ENCODE measurements at places on chromosomes 4 and X.
A peak's percentile ranks its signal among the peaks of the same experiment; 100 is the strongest.

DNA sequence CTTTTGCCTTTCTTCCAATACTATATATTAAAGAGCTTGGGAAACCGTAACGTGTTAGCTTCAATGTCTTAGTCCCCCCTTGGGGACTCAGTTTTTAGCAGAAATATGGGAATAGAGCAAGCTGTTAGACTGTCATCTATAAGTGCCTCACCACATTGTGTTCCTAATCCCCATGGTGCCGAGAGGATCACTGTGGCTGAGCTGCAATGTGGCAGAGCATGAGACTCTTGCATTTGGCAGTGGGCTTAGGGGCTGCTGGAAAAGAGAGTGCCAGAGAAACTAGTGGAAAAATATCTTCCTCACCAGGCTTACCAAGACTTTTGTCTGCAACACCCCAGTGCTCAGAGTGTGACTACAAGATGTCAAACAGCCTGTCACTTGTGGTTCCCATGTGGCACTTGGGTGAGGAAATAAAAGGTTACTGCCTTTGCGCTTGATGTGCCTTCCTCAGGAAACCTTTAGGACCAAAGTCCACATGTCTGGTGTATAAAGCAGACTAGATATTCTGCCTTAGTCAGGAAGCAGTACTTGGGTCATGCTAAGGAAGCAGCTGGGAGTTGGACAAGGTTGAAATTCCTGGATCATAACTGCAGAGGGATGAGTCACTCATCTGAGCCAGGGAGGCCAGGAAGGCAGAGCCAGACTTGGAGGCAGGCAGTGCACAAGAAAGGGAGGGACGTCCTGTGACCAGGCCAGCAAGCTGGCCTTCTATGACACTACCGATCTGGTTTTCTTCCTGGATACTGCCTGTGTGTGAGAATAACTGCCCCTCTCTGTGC, 9.7 kb upstream of the MAGEA4 start:
- peak; percentile 77 for DNase-seq

DNA sequence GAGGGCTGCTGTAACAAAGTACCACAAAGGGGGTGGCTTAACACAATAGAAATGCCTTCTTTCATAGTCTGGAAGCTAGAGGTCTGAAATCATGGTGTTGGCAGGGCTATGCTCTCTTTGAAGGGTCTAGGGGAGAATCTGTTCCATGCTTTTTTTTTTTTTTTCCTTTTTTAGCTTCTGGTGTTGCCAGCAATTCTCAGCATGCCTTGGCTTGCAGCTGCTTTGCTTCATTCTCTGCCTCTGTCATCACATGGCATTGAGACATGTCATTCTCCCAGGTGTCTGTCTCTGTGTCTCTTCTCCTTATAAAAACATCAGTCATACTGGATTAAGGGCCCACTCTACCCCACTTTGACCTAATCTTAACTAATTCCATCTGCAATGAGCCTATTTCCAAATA, 78.6 kb upstream of the BOD1L1 start:
- no peak for DNase-seq

DNA sequence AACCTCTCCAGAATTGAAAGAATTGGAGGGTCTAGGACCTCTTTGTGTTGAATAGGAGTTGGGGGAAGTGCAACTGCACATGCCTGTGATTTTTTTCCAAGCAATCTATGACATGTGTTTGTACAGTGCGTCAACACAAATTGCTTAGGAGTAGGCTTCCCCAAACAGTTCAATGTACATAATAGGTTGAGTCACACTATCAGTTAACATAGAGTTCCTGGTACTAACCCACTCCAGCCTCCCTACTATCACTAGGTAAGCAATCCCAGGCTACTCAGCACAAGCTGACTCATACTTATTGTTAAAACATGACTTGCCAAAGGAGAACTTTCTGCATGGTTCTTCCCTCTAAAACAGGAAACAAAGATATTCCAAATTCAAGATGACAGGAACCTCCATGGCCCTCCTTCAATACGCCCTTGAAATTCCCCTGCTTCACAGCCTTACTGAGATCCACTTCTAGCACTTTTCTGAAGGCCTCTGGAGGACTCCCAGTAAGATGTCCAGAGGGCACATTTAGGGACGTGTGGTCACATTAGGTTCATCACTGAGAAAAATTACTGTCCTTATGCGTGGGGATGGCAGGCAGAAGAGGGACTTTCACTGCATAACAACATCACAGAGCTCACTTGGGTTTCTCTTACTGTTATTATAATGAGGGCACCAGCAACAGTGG, 8.4 kb upstream of the VSIG1 start:
- no peak for DNase-seq

DNA sequence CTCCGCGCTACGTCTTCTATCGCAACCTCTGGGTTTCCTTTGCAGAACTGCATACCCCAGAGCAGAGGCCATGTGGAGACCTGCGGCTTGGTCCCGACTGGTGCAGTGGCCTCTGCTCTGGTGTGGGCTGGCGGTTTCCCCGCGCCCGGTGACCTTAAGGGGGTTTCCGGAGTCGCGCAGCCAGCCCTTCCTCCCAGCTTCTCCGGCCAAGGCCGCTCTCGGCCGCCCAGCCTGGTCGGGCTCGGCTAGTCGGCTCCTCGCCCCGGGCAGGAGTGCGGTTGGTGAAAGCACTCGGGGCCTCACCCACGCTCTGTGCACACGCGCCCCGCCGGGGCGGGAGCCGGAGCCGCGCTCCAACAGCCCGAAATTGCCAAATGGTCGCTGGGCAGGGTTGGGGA, 84.9 kb downstream of the BCOR start:
- no peak for DNase-seq

DNA sequence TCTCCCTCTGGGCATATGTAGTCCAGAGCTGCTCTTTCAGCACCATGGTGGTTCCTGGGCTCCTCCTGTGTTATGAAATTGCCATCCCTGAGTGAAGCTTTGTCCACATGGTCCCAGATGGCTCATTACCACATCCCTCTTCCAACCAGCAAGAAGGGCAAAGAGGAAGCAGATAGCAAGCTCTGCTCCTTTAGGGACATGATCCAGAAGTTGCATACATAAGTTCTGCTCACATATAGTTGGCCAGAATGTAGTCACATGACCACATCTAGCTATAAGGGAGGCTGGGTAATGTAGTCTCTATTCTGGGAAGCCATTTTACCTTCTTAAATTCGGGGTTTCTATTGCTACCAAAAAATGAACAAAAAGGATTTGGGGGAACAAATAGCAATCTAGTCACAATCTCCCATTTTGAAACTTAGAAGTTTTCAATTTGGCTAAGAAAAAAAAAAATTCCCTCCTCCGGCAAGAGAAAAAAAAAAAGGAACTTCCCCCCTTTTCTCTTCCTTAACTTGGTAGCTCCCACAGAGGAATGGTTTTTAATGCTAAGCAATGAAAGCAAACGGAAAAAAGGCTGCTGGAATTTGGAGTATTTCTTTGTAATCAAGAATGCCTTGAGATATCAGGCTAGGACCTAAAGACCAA, 88.2 kb upstream of the USP9X start:
- peak; percentile 19 for DNase-seq

- DNase-seq: no peak
These were observed 179.5 kb downstream of the GABRB1 start for GRCh38 chr4:47210828-47211227.

- peak; percentile 40 for DNase-seq
These were observed 72.8 kb downstream of the SLC9A7 start for GRCh38 chrX:46686003-46686645.

DNA sequence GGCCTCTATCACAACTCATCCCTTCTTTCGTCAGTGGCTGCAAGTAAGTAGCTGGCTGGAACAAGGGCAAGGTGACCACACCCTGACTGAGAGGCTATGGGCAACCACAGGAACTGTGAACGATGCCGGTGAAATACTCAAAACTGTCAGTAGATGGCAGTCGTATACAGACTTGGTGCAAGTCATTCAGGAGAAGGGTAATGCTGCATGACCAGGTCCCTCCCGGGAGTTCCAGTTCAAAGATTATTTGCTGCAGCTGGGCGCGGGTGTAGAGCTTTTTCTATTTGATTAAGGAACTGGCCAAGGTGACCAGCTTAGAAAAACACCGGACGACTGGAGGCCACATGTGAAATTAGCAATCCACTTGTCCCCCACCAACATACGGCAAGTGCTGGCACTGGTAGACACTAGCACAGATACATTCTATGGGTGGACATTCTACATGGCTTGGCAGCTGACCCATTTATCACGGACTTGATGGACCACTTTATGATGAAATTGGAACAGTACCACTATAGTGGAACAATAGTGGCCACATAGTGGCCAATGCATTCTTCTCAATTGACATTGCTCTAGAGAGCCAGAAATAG, 726.6 kb downstream of the TRAM1L1 start:
- DNase-seq: peak; percentile 61

DNA sequence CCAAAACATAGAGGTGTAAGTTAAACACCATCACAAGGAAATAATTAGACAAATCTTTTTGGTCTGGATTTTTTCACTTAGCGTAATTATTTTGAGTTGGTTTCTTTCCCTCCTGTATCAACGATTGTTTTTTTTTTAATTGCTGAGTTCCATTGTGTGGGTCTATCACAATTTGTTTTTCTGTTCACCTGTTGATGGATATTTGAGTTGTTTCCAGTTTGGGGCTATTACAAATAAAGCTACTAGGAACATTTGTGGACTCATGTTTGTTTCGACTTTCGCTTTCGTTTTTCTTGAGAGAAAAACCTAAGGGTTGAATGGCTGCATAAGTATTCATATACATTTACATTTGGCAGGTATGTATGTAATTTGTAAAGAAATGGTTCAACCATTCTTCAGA, 20.4 kb upstream of the FBXW7 start:
- DNase-seq: no peak

GRCh38 chr4:137274404-137274803, 257.9 kb downstream of the PCDH18 start:
- no peak for DNase-seq

- no peak for DNase-seq
These were observed 196.9 kb upstream of the BANK1 start for GRCh38 chr4:101593666-101594065.

DNA sequence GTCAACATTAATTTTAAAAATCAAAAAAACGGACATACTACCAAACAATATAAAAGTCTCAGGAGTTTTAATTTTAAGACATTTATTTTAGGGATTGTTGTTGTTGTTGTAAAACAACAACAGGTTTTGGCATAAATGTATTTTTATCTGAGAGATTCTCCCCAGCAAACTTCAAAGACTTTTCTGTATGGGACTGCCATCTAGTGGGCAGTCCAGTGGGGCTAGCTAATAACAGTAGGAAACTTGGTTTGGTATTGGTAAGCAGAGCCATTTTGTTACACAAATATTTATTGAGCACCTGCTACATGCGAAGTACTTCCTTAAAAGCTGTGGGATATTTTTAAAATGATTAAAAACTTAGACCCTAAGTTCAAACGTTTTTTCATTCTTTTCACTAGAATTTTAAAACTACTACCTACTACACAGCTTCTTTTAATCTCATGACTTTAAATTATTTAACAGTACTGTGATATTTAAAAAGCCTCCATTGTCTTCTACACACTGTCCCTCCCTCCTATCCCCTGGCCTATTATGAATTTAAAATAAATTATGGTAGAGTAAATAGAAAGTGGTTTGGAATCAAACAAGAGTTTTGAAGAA, 1028.4 kb upstream of the INTU start:
- DNase-seq: peak; percentile 70

DNA sequence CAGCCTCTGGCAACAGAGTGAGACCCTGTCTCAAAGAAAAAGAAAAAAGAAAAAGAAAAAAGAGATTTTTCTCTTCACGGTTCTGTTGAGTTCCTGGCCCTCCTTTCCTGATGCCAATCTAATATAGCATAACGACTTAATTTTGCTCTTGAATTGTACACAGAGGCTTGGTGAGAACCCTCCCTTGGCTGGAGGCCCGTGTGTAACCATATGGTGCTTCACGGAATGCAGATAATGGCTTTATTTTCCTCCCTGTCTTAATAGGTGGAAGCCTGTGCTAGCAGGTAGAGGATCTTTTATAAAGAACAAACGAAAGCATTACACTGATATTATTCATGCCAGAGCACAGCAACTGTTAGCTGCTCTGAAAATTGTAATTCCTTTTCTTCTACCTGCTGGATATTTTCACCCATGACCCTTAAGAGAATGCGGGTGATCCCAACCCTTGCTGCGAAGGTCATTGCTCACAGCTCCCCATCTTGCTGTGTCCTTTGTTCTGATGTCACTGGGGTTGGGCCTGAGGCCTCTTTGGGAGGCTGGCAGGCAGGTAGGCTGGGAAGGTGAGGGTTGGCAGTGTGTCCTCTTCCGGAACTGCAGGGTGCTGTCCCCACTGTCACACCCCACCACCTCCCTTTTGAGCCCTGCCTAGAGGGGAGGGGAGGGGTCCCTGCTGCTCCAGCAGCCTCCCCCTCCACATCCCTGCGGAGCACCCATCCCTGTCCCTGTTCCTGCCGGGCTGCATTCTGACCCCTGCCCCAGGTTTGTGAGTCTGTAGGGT, 83.8 kb upstream of the STOX2 start:
- DNase-seq: no peak

- no peak for DNase-seq
These were observed 81.7 kb downstream of the EGF start for GRCh38 chr4:109994415-109994827.

GRCh38 chr4:138959097-138959815, 56.3 kb upstream of the NOCT start:
- peak; percentile 21 for DNase-seq

GRCh38 chrX:4043951-4044350, 330.5 kb upstream of the PRKX start:
- no peak for DNase-seq

- no peak for DNase-seq
These were observed 321.1 kb downstream of the NKX6-1 start for GRCh38 chr4:84177831-84178542.

DNA sequence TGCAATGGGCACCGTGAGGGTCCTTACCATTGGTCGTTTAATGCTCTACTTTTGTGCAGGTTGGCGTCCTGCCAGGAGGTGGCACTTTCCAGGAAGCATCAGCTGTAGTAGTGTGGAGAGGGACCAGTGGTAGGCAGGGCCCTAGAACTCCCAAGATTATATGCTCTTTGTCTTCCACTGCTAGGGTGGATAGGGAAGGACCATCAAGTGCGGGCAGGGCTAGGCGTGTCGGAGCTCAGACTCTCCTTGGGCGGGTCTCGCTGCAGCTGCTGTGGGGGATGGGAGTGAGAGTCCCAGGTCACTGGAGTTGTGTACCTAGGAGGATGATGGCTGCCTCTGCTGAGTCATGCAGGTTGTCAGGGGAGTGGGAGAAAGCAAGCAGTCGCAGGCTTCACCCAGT, 134.7 kb downstream of the KLF8 start:
- DNase-seq: no peak

DNA sequence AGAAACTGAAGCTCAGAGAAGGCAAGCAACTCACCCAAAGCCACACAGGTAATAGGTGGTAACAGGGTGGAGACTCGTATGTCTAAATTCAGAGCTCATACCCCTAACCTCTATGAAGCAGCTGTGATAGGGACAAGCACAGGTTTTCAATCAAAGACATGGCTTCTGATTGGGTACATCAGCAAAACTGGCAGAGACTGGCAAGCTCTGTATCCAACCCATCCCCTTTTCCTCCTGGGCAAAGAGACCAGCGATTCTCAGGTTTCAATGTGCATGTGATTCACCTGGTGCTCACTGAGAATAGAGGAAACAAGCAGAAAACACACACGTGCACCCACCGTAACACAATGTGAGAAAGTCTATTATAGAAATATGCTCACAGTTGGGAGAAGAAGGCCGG, 153.0 kb downstream of the SMIM20 start:
- no peak for DNase-seq
